CD14-positive monocyte (primary cell): ENCODE measurements at places on chromosomes 2 and 18.

DNA sequence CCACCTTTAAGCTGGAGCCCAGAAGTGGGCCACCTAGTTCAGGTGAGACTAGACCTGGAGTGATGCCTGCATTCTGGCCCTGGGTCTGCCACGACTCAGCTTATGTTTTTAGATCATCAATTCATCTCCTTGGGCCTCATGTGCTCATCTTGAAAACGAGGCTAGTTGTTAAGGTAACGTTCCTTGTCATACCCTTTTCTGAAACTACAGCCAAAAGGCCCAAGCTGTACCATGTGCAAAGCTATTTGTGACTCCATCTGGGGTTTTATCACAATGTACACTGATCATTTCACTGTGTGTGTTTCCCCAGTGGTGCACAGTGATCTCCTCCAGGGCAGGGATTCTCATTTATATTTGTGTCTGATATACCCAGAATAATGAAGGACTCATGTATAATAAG lies 138.4 kb upstream of the COPS8 start:
- H3K27ac ChIP-seq = no peak overlapping the region
- H3K4me1 ChIP-seq = no peaks in the 10 kb centered on the region
- H3K4me3 ChIP-seq = no peak overlapping the region
- no peaks in the 10 kb centered on the region for H3K27me3 ChIP-seq
- no peaks in the 10 kb centered on the region for H3K36me3 ChIP-seq
- DNase-seq = no peak

- H3K27me3 ChIP-seq = no peaks in the 10 kb centered on the region
- DNase-seq = peak; percentile 45
Measured at GRCh38 chr2:37827911-37828511, 97.1 kb upstream of the RMDN2 start.

- DNase-seq = no peak
- H3K27me3 ChIP-seq = no peaks in the 10 kb centered on the region
- H3K36me3 ChIP-seq = no peaks in the 10 kb centered on the region
- peaks cover 27% of the 10 kb centered on the region for H3K4me1 ChIP-seq
- H3K27ac ChIP-seq = no peak overlapping the region
Measured at GRCh38 chr2:144826105-144826504, 306.2 kb upstream of the ZEB2 start.

GRCh38 chr2:216918088-216918680 lies 58.3 kb upstream of the TNP1 start:
- no peak for DNase-seq
- no peaks in the 10 kb centered on the region for H3K27me3 ChIP-seq
- no peak overlapping the region for H3K27ac ChIP-seq
- H3K36me3 ChIP-seq = no peaks in the 10 kb centered on the region
- no peaks in the 10 kb centered on the region for H3K4me1 ChIP-seq
- H3K4me3 ChIP-seq = no peak overlapping the region

DNA sequence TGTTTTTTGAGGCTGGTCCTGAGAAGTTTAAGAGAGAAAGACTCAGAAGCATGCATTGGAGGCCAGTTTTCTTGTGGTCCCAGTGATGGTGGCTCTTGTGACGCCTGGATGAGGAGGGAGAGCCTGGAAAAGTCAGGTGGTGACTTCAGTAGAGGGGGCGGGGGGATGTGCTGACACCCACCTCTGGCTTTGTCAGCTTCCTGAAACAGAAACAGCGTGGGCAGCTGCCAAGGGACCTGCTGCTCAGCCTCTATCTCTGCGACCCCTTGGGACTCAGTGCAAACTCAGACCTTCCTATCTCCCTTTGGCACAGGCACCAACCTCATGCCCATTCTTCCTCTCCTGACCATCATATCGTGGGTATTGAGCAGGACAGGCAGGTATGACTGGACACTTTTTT lies 6.4 kb downstream of the TGFBRAP1 start:
- no peak for DNase-seq
- no peaks in the 10 kb centered on the region for H3K27me3 ChIP-seq
- H3K36me3 ChIP-seq = peaks cover 18% of the 10 kb centered on the region
- peak overlapping the region; percentile 18 for H3K27ac ChIP-seq

DNA sequence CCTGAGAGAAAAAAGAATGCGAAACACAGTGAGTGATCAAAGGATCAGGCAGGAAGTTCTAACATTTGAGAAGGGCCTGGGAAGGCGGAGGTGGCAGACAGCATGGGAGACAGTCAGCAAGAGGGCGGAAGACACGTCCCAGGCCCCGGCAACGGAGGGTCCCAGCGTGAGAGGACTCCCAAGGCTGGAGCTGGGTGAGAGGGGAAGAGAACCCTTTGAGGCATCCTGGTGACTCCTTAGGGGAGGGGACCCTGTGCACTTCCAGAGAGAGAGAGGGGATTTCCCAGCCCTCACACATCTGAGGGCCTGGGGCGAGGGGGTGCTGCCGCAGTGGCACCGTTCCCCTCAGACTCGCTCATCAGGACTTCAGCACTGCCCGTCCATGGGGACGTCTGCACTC lies 133.4 kb downstream of the RTP5 start:
- no peaks in the 10 kb centered on the region for H3K27me3 ChIP-seq
- no peak overlapping the region for H3K27ac ChIP-seq
- no peak overlapping the region for H3K4me3 ChIP-seq
- no peaks in the 10 kb centered on the region for H3K4me1 ChIP-seq

DNA sequence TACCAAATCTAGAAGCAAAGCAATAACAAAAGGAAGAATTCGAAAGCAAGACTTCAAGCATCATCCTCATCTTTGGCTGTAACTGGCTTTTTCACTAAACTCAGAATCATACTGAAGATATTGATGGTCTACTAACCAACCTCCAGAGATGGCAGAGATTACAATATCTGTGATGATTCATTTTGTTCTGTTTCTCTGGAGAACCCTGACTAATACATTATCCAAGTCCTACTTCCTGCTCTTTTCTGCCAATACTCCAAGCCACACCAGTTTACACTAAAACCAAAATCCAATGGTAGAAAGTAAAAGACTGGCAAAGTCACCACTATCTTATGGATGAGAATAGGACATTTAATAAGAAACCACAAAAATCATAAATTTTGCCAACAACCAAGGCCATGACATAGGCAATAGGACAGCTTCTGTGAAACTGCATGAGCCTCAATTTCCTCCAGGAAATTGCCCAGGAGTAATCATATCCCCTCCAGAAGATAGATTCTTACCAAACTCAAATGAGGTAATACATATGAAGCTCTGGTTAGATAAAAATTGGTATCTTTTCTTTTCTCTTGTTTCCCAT lies 159.8 kb downstream of the METTL4 start:
- no peaks in the 10 kb centered on the region for H3K27me3 ChIP-seq
- no peaks in the 10 kb centered on the region for H3K4me1 ChIP-seq
- H3K27ac ChIP-seq = no peak overlapping the region
- DNase-seq = no peak
- H3K36me3 ChIP-seq = no peaks in the 10 kb centered on the region

- no peaks in the 10 kb centered on the region for H3K4me1 ChIP-seq
- H3K36me3 ChIP-seq = no peaks in the 10 kb centered on the region
- H3K4me3 ChIP-seq = no peak overlapping the region
Measured at GRCh38 chr2:210524533-210524932, 31.9 kb upstream of the CPS1 start.

- H3K4me3 ChIP-seq = no peak overlapping the region
- DNase-seq = no peak
- H3K27me3 ChIP-seq = no peaks in the 10 kb centered on the region
- H3K36me3 ChIP-seq = no peaks in the 10 kb centered on the region
- H3K27ac ChIP-seq = no peak overlapping the region
Measured at GRCh38 chr2:178997477-178997876, 52.5 kb downstream of the CCDC141 start.

DNA sequence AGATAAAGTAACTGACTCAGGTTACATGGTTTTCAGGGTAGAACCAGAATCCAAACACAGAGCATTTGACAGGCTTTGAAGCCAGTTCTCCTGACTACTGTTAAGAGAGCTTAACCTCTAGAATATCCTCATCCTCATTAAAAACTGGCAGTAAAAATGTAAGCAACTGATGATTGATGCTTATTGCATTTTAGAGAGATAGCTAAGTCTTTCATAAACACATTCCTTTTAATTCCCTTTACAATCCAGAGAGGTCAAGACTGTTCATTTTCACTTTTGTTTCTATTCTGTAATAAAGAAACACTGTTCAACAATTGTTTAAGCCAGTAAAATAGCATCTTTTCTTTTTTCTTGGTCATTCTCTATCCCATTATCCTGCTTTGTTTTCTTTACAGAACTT lies 53.9 kb upstream of the RAB27B start:
- H3K27me3 ChIP-seq = no peaks in the 10 kb centered on the region
- no peaks in the 10 kb centered on the region for H3K4me1 ChIP-seq
- DNase-seq = no peak
- no peak overlapping the region for H3K4me3 ChIP-seq

- no peaks in the 10 kb centered on the region for H3K27me3 ChIP-seq
- H3K36me3 ChIP-seq = no peaks in the 10 kb centered on the region
- no peak for DNase-seq
- no peak overlapping the region for H3K4me3 ChIP-seq
- no peak overlapping the region for H3K27ac ChIP-seq
- H3K4me1 ChIP-seq = no peaks in the 10 kb centered on the region
Measured at GRCh38 chr2:144211826-144212225, 308.1 kb downstream of the ZEB2 start.

DNA sequence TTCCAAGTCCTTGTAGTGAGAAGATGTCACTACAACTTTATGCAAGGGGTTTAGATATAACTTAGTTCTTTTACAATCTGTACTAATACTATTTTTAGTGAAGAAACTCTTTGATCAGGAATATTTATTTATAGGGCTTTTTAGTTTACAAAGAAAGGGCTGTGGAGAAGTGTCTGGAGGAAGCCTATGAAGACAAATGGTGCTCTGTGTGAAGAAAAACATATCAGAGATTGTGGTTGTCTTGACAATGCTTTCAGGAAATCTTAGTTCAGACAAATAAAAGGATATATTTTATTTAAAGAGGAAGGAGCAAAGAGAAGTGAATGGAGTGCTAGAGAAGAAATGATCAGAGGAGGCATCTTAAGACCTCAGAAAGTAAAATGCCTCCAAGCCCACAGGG lies 824.9 kb downstream of the DCDC2C start:
- no peak for DNase-seq
- H3K4me3 ChIP-seq = no peak overlapping the region
- no peaks in the 10 kb centered on the region for H3K27me3 ChIP-seq
- H3K36me3 ChIP-seq = no peaks in the 10 kb centered on the region

DNA sequence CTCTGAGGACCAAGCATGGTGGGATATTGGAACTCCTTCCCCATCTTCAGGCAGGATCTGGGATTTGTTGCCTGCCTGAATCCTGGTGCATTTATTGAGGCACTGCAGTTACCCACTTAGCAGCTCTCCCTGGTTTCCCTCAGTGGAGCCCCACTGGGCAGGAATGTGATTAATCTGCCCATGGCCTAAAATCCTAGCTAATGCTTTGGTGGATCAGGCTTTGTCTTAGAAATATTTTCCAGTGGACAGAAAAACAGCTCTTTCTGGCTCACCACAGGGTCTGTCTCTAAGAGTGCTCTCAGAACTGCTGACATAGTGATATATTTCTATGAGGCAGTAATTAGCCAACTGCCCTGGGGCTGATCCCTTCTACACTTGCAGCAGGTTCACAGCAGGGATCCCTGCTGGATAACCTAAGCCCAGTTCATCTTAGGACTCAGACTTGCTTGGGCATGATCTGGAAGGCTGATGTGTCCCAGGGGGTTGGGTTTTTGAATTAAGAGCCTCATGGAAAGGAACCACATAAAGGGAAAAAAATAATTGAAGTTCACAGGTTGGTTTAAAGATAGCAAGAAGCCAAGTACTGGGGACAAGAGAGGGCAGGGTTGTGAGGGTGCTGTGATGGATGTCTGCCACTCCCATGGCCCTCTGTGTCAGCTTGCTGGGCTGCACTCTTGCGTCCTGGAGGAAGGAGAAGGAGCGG lies 44.3 kb upstream of the ZDBF2 start:
- H3K36me3 ChIP-seq = no peaks in the 10 kb centered on the region
- no peaks in the 10 kb centered on the region for H3K27me3 ChIP-seq
- no peak overlapping the region for H3K4me3 ChIP-seq
- no peak for DNase-seq
- no peak overlapping the region for H3K27ac ChIP-seq
- H3K4me1 ChIP-seq = no peaks in the 10 kb centered on the region

- H3K27ac ChIP-seq = no peak overlapping the region
- H3K27me3 ChIP-seq = no peaks in the 10 kb centered on the region
- H3K4me3 ChIP-seq = no peak overlapping the region
- no peaks in the 10 kb centered on the region for H3K4me1 ChIP-seq
- H3K36me3 ChIP-seq = no peaks in the 10 kb centered on the region
Measured at GRCh38 chr2:236769981-236770671, 200.5 kb downstream of the ACKR3 start.

DNA sequence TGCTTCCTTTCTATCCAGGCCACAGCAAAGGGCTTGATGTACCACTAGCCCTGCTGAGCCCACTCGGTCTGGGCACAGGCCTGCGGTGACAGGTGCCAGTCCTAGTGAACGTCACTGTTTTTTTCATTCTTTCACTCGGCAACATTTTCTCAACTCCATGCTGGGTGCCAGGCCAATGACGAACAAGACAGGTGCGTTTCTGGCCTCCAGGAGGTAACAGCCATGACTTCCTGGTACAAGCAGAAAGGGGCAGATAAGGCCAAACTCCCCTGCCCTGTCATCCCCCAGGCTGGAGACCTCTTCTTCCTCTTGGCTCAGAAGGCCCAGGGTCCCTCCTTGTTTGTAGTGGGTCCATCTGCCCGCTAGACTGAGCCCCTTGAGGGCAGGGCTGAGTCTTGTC lies 55.7 kb upstream of the OTOF start:
- H3K36me3 ChIP-seq = no peaks in the 10 kb centered on the region
- DNase-seq = no peak
- H3K4me3 ChIP-seq = no peak overlapping the region
- no peak overlapping the region for H3K27ac ChIP-seq

DNA sequence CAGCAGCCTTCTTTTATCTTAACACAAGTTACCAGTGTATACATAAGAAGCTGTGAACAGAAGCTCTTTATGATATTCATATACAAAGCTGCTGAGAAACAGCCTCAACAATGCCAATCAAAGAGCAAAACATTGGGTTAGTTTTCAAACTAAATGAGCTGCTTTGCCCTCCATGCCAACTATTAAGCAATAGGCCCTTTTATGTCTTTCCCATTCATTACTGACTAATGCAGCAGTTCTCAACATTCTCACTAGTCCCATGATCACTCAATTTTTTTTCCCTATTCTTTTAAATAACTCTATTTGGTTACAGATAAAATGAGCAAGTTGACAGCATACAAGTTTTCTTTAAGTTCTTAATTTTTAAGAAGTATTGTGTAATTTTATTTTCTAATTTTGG lies 57.9 kb upstream of the FRZB start:
- no peaks in the 10 kb centered on the region for H3K27me3 ChIP-seq
- no peaks in the 10 kb centered on the region for H3K4me1 ChIP-seq
- no peak overlapping the region for H3K4me3 ChIP-seq
- H3K36me3 ChIP-seq = no peaks in the 10 kb centered on the region
- no peak overlapping the region for H3K27ac ChIP-seq
